ENCODE measurements at places on chromosomes 16 and 17.

GRCh38 chr17:61489719-61490490, 37.7 kb downstream of the TBX4 start:
- DNase-seq, result no peak

DNA sequence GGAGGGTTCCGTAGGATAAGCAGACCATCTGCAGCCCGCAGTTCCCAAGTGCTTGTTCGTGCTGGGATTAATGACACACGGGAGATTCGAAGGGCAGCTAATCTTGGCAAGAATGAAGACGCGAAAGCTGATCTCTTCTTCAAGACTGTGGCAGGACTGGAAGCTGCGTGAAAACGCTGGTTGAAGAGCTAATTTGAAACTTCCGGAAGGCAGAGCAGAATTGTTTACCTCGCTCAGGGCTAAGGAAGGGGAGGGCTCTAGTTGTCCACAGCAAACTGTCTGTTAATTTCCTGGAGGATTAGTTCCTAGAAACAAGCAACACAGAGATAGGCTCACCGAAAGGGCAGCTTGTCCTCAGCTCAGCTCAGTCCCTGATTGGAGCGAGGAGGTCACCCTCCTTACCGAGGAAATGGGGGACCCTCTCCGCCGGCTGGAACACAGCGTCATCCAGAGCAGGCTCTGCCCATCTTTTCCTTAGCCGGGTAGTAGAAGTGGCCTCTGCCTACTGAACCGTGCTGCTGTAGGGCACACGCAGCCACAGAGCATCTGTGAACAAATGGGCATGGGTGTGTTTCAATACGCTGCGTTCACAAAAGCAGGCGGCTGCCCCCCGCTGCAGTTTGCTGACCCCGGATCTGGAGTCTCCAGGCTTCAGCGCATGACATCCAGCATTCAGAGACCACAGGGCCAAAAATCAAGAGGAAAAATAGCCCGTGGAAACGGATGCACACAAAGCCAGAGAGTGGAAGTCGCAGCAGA, 16.7 kb upstream of the BAIAP2 start:
- DNase-seq, result peak; percentile 47

- DNase-seq, result peak; percentile 60
Observed at GRCh38 chr17:21689604-21690003, 2.7 kb upstream of the KCNJ18 start.

DNA sequence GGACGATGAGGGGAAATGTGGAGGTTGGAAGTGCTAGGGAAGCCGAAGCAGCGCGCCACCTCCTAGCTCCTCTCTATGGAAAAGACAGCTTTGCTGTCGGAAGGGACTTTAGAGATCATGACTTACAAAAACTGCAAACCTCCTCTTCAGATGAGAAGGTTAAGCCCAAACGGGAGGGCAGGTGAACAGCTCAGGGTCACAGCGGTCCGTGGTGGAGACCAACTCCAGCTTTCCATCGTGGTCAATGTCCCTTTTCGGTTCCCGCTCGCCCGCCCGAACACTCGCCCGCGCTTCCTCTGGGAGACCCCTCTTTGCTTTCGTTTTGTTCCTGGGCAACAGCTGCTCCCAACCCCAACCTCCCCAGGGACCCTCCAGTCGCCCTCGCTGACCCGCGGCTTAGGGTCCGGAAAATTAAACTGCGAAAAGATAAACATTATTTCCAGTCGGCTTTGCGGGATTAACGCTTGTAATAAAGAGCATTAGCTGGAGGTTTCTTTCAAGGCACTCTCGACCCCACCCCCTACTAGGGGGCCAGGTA, 7.7 kb downstream of the IRX6 start:
- DNase-seq, result no peak

Measured in kidney tubule cell (primary cell).